NCI-H526 treated with DMSO at 0.1 percent for 48 hours (cell line): ENCODE measurements at places on chromosomes 13 and 19.
A peak's percentile ranks its signal among the peaks of the same experiment; 100 is the strongest.

DNA sequence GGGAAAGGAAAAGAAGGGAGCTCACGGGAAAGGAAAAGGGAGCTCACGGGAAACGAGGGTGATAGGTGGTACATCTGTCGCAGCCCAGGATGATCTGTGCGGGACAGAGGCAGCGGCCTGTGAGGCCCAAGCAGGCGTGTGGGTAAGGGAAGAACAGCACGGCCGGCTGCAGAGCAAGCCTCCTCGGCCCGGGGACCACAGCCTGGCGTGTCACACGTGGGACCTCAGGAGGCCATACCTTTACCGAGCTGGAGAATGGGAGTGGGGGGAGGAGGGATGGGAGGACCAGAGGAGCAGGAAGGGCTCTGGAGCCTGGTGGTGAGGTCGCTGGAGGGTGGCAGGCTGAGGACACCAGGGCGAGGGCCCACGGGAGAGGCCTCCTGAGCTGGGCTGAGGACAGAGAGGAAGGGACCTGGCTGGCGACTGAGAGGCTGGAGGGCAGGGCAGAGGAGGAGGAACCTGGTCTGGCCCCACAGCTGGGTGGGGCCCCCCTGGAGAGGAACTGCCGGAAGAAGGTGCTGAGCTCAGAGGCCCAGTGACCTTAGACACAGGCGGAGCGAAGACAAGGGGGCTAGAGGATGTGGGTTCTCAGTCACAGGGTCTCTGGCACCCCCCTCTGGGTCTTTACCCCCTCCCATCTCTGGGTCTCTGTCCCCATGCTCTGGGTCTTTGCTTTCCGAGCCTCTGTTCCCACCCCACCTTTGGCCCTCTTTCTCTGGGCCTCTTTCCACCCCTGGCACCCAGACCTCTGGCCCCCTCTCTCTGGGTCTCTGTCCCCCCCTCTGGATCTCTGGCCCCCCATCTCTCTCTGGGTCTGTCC lies 2.9 kb upstream of the FTL start:
- DNase-seq = no peak

- DNase-seq = no peak
Observed at GRCh38 chr19:49469828-49470614, 4.0 kb upstream of the FLT3LG start.

- DNase-seq = no peak
Observed at GRCh38 chr13:98752467-98753290, at the start of gene SLC15A1. SLC15A1 (minus strand) TSS chr13:98752672; CDS start chr13:98752598, 74 bp downstream.

DNA sequence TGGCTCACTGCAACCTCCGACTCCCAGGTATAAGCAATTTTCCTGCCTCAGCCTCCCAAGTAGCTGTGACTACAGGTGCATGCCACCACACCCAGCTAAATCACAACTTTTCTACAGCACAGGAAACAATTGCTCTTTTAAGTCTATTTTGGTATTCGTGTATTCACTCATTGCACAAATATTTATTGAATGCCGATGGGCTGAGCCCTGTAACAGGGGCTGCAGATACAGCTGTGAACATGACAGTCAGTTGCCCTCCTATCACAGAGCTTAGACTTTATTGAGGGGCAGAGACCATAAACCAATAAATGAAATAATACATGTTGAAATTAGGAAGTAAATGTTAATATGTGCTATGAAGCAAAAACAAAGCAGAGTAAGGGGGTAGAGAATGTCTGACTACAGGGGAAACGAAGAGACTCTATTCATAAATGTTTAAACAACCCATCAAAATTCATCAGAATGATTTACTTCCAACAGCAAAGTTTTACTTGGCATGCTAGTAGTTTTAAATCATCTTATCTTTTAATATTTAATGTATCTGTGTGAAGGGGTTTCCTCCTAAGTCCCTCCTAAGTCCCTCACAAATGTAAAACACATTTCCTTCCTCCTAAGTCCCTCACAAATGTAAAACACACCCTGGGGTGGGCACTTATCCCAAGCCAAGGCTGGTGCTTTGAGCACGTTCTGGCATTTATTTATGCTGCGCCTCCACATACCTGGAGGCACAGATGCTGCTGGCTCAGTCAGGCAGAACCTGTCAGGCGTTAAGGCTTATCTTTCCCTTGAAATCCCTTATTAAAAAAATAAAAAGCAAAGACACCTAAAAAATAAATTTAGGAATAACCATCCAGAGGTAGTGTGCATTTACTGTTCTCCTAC lies 140.8 kb downstream of the MIPEP start:
- no peak for DNase-seq

DNA sequence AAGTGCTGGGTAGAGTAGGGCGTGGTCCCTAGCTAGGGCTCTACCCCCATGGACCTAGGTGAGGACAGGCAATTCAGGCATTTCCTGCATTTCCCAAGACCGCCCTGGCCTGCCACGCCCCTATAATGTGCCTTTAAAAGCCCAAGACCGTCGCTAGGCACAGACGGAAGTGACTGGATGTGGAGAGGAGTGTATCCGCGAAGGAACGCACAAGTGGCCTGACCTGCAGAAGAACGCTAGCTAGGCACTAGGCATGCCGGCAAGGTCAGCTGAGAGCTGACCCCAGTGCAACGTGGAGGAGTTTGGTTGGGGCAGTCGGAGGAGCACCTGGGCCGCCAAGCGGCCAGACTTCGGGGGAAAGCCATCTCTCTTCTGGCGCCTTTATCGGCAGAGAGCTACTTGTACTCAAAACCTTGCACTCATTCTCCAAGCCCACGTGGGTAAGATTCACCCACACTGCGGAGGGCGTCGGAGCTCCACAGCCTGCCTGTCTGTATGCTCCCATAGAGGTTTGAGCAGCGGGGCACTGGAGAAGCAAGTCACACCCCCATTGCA lies 370.0 kb downstream of the FGF9 start:
- DNase-seq = peak; percentile 94

DNA sequence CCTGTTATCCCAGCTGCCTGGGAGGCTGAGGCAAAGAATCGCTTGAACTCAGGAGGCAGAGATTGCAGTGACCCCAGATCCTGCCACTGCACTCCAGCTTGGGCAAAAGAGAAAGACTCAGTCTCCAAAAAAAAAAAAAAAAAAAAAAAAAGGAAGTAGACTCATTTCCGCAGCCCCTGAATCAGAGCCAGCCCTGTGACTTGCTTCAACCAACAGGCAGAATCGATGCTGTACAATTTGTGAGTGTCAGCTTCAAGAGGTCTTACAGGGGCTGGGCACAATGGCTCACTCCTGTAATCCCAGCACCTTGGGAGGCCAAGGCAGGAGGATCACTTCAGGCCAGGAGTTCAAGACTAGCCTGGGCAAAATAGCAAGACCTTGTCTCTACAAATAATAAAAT lies 12.8 kb downstream of the ANKRD27 start:
- no peak for DNase-seq

DNA sequence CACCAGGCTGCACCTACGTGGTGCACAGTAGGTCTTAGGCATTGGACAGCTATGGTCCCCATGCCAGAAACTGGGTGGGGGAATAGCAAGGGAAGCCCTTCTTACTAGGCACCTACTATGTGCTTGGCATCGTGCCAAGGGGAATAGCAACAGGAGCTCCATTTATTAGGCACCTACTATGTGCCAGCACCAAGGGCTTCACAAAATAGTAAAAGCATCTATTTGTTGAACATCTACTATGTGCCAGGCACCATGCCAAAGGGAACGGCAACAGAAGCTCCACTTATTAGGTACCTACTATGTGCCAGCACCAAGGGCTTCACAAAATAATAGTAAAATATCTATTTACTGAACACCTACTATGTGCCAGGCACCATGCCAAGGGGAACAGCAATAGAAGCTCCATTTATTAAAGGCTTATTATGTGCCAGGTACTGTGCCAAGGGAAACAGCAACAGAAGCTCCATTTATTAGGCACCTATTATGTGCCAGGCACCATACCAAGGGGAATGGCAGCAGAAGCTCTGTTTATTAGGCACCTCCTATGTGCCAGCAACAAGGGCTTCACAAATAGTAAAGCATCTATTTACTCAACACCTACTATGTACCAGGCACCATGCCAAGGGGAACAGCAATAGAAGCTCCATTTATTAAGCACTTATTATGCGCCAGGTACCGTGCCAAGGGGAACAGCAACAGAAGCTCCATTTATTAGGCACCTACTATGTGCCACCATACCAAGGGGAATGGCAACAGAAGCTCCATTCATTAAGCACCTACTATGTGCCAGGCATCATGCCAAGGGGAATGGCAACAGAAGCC lies 108.5 kb downstream of the PTPRS start:
- no peak for DNase-seq

- no peak for DNase-seq
Observed at GRCh38 chr13:47310401-47310800, 413.5 kb upstream of the HTR2A start.

- peak; percentile 99 for DNase-seq
Observed at GRCh38 chr19:42032431-42032830, 37.6 kb downstream of the GRIK5 start.

DNA sequence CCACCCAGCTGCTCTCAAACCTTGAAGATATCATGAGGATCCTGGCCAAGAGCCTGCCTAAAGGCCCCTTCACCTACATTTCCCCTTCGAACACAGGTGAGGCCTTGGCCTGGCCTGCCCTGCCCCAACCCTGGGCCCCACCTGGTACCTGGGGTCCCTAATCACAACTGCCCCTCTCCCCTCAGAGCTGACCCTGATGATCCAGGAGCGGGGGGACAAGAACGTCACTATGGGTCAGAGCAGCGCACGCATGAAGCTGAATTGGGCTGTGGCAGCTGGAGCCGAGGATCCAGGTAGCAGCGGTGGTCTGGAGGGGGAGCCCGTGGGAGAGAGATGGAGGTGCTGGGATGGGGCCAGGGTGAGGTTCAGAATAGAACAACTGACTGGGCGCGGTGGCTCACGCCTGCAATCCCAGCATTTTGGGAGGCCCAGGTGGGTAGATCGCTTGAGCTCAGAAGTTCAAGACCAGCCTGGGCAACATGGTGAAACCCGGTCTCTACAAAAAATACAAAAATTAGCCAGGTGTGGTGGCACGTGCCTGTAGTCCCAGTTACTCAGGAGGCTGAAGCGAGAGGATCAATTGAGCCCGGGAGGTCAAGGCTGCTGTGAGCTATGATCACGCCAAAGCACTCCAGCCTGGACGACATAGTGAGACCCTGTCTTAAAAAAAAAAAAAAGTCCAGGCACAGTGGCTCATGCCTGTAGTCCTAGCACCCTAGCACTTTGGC lies 17.5 kb downstream of the DDX39A start:
- no peak for DNase-seq

DNA sequence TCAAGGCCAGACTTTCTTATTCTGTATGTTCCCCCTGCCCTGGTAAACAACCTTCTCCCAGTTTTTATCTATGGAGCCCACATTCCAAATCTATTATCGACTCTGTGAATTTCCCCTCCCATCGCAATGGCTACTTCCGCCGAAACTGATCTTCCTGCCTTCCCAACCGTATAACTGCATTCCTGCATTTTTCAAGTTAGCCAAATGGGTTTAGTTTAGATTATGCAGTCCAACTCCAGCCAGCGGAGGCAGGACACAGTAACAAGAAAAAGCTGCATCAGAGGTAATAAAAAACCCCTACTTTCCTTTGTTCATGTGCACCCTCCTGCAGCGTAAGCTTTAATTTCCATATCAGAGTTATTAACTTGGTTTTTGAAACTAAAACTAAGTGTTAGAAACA lies 112.2 kb upstream of the ZNF91 start:
- DNase-seq = no peak

- DNase-seq = peak; percentile 21
Observed at GRCh38 chr13:33806470-33807248, 11.3 kb upstream of the RFC3 start.

- DNase-seq = no peak
Observed at GRCh38 chr19:10523135-10523636, 5.9 kb upstream of the S1PR5 start.

DNA sequence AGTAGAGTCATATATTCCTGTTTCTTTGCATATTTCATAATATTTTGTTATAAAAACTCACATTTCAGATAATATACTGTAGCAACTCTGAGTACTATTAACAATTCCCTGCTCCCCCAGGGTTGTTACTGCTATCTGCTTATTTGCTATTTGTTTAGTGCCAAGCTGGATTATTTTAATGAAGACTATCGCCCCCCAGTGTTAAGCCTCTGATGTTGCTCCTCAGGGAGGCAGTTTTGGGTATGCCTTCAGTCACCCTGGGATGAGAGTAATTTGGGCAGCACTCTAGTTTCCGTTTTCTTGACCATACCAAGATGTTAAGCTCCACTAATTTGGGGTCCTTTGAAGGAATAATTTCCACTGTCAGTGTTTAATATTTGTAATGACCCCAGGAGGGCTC lies 46.0 kb downstream of the MICU2 start:
- no peak for DNase-seq

DNA sequence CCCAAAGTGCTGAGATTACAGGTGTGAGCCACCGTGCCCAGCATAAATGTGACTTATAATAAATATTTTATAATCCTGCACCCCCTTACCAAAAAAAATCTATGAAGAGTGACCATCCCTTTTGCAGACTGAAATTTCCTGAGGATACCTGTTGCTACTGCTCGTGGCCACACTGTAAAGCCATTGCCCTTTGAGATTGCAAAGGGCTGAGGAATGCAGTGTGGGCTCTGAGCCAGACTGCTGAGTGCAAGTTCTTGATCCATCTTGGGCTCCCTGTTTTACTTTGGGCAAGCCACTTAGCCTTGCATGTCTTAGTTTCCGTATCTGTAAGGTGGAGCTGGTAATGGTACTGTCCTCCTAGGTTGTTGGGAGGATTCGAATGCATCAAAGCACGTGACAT lies 23.4 kb downstream of the SIPA1L3 start:
- DNase-seq = no peak

GRCh38 chr19:5664515-5664914 lies 15.8 kb downstream of the MICOS13 start:
- no peak for DNase-seq

DNA sequence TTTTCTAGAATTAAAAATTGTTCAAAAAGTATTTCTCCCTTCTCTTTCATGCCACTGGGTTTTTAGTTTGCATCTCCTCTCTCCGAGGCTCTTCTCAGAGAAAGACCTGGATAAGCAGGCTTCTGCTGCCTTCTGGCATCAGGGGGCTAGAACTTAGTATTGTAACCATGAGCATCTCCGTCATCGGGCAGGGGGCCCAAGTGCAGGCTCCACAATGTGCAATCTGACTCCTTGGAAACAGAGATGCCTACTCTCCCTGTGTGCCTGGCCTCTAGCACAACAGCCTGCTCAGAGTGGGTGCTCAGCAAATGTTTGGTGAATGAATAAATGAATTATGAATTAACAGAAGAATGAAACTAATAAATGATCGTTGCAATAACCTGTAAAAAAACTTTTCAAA lies 45.6 kb upstream of the MTIF3 start:
- no peak for DNase-seq

- no peak for DNase-seq
Observed at GRCh38 chr19:40216013-40216776, 2.0 kb downstream of the TTC9B start.

DNA sequence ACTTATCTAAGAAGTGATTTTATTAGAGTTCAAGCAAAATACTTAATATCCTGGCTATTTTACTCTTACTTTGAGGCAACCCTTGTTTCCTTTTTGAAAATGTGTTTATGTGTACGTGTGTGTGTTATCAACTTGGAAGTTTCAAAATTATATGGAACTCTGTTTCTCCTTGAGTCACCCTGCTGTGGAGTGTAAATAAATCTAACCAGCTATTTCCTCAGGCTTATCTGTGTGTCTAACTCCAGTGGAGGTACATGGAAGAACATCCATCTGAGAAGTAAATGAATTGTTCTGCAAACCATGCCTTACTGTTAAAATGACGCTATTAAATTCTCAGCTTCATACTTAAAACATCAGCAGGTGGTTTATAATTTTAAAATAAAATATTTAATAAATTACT lies 583.4 kb upstream of the SLITRK5 start:
- no peak for DNase-seq
